ENCODE measurements at places on chromosomes 12 and 14.

DNA sequence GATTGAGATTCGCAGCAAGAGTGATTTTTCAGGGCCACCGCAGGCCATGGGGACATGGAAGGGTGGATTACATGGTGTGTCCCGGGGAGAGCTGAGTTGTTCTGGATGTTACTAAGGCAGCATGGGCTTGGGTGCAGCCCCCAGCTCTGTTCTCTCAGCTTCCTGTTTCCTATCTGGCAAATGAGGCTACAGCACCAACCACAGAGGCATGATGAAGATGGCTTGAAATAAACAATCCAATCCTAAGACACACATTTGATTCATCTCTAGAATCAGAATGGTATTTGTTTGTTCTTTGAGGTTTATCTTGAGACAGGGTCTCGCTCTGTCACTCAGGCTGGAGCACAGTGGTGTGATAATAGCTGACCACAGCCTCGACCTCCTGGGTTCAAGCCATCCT, 21.6 kb downstream of the GLTP start:
- DNase-seq, result no peak

GRCh38 chr12:31525496-31526157, 65.3 kb downstream of the DENND5B start:
- no peak for DNase-seq

DNA sequence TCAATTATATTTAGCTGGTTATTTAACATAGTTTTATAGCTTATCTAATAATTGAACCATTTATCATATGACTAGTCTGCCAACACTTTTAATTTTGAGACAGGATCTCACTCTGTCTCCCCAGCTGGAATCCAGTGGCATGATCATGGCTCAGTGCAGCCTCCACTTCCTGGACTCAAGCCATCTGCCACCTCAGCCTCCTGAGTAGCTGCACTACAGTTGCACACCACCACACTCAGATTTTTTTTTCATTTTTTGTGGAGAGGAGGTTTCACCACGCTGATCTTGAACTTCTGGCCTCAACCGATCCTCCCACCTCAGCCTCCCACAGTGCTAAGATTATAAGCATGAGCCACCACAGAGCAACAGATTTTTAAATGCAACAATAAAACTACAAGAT, 151.4 kb upstream of the MDGA2 start:
- DNase-seq, result no peak

GRCh38 chr12:105622220-105622619, 291.7 kb downstream of the C12orf75 start:
- DNase-seq, result no peak

GRCh38 chr12:117120787-117121186, 21.6 kb upstream of the TESC start:
- DNase-seq, result no peak

DNA sequence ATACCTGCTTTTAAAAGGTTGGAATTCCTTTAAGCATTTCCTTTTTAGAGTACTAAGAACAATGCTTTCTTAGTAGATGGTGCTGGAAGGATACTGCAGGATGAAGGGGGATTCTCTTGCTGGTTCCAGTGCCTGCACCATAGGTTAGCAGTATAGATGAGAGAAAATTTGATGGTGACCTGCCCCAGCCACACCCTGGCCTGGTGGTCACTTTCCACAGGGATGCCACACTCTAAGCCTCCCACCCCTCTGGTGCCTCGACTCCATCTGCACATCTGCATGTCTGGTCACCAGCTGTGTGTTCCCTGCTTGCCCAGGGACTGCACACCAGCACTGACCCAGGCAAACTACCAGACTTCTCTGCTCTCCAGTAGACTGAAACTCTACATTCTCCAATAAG, 19.1 kb downstream of the SLC2A3 start:
- no peak for DNase-seq

GRCh38 chr12:87315-87714, 20.7 kb downstream of the IQSEC3 start:
- no peak for DNase-seq

- DNase-seq, result no peak
Observed at GRCh38 chr14:68672609-68673285, 120.1 kb downstream of the ZFP36L1 start.

DNA sequence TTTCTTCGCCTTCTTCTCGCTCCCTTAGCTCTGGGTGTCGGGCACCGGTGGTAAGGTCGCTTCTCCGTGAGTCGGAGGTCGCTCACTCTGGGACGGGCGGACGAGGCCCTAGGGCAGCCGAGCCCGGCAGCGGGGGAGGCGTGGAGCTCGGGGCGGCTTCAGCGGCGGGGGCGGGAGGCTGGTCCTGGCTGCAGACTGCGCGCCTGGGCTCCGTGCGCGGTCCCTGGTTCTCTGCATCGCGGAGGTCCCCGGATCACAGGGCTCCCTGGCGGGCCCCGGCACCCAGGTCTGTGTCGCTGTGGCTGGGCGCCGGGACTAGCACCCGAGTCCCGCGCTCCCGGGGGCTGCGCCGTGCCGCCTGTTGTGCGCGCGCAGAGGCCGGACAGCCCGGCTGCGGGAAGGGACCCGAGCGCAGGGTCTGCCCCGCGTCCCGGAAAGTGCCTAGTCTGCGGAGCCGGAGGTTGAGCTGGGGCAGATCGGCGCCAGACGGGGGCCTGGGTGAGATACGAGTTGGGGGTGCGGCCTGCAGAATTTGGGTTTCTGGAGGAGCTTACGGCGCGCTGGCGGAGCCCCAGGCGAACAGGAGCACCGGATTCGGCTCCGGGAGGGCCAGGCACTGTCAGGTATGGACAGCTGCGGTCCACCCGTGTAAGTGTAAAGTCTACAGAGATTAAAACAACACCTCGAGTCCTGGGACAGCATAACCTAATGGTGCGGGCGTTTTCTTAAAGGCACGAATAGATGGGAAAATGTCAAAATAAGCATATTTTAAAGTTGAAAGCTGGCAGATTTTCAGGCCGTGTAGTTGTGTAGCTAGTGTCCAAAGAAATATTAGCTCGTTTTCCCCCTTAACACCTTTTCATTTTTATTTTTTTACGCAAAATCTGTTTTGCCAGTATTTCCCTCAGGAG, 713 bp downstream of the FRMD6 start:
- DNase-seq, result peak; percentile 37

GRCh38 chr14:30443368-30444007, 115.5 kb upstream of the G2E3 start:
- peak; percentile 3 for DNase-seq

GRCh38 chr12:100951756-100952155, 157.2 kb downstream of the ANO4 start:
- DNase-seq, result no peak

Measured in A549 (cell line).